ENCODE measurements at places on chromosomes 13 and 19. TPM values are rescaled to one million over a fixed set of nuclear protein-coding genes. Genes with fewer than 3 reads are reported as not detected.

FFAR3 gene
- not detected for total RNA-seq

ZNF583 gene
- 4.3 TPM for total RNA-seq

DNA sequence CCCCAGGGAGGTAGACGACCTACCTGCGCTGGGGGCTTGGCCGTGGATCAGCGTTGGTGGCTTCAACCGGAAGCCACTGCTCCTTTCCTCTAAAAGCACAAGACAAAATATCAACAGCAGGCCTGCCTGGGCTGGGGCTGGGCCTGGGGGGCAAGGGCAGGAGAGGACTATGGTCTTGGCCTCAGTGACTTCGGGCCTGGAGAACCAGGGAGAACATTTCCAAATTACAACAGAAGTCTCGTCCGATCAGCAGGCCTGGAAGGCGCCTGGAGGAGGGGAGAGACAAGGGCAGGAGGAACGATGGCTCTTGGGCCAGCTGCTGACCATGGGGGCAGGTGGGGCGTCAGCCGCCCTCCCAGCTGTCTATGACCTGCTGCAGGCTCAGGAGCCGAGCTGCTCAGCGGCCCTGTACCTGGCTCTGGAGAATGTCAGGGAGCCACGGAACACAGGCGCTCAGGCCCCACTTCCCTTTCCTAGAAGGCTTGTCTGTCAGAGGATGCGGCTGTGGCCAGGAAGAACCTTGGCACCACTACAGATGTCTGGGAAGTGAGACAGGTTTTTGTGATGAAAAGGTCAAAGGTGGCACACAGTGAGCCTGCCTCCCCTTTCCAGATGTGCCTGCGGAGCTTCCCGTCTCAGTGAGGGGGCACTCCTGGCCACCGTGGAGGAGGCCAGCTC is 19.5 kb downstream of the CAPS start:
- no peak for DNase-seq
- H3K27me3 ChIP-seq = no peaks in the 10 kb centered on the region
- no peak overlapping the region for H3K4me3 ChIP-seq
- peak overlapping the region; percentile 24 for H3K27ac ChIP-seq

- no peak overlapping the region for H3K27ac ChIP-seq
- peaks cover 1% of the 10 kb centered on the region for H3K27me3 ChIP-seq
- no peak overlapping the region for H3K4me3 ChIP-seq
- no peak for DNase-seq
Observed at GRCh38 chr13:73451221-73452029, 392.6 kb downstream of the KLF5 start.

GRCh38 chr13:97883396-97883795 is 70.1 kb upstream of the IPO5 start:
- peaks cover 2% of the 10 kb centered on the region for H3K27me3 ChIP-seq
- no peaks in the 10 kb centered on the region for H3K4me1 ChIP-seq
- no peak for DNase-seq
- no peaks in the 10 kb centered on the region for H3K36me3 ChIP-seq
- H3K27ac ChIP-seq = no peak overlapping the region
